ENCODE measurements at places on chromosomes 1 and 21. TPM values are rescaled to one million over a fixed set of nuclear protein-coding genes. Genes with fewer than 3 reads are reported as not detected.
A peak's percentile ranks its signal among the peaks of the same experiment; 100 is the strongest.

- DNase-seq: no peak
Observed at GRCh38 chr1:22418933-22419382, 32.7 kb upstream of the ZBTB40 start.

The SLC16A4 gene
- 51.4 TPM for total RNA-seq

DNA sequence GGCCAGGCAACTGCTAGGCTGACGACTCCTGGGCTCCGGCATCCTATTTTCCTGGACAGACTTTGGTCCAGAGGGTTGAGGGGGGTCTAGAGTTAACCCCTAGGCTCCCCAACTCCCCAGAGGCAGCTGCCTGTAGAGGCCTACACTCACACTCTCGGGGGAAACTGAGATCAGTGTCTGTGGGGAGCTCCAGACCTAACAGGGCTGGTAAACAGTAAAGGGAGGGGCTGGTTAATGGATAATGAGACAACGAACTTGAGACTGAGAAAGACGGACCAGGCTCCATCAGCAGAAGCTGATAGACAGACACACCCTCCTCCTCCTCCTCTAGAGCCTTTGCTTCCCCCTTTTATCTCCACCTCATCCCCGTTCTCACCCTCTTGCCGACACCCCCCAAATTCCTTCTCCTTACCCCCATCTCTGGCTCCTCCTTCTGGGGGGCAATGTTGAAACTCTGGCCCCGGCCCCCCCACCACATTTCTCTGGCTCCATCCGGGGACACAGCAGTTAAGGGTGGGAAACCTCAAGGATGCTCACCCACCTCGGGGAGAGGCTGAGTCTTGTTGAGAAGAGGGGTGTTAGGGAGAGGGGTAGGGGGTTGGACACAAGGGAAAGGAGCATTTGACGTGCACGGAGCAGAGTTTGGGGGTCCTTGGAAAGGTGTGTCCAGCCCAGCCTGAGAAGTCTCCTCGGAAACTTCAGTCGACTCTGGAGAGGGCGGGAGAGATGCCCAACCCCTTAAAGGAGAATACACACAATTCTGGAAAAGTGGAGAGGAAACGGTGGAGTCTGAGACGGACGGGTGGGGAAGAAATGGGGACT is at the start of gene MTMR11:
TSS of gene MTMR11 (minus strand) at position 710 of the 822 bp plus-strand sequence. CDS start at position 478, 232 bp downstream.
- DNase-seq: no peak

GRCh38 chr1:37660664-37661063 is 26.0 kb upstream of the RSPO1 start:
- no peak for DNase-seq

DNA sequence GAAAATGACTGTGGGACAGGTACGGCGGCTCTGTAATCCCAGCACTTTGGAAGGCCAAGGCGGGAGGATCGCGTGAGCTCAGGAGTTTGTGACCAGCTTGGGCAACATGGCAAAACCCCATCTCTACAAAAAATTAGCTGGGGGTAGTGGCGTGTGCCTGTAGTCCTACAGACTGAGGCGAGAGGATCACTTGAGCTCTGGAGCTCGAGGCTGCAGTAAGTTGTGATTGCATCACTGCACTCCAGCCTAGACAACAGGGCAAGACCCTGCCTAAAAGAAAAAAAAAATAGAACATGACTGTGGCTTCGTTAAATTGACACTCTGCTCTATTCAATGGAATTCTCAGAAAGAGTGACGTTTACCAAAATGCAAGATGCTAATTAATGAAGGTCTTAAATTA is 3.9 kb upstream of the DBT start:
- DNase-seq: no peak

GRCh38 chr1:204495777-204496176 is 1.2 kb upstream of the PIK3C2B start:
- DNase-seq: no peak

GRCh38 chr1:60636946-60637345 is 445.4 kb upstream of the NFIA start:
- no peak for DNase-seq

The GRIK1 gene
- total RNA-seq: 0.14 TPM

- DNase-seq: peak; percentile 54
Observed at GRCh38 chr1:192580351-192580962, 4.9 kb downstream of the RGS1 start.

- no peak for DNase-seq
Observed at GRCh38 chr1:244552336-244552735, 91.3 kb downstream of the CATSPERE start.

The SPRR5 gene
- total RNA-seq: not detected

GRCh38 chr1:84255582-84255981 is 45.9 kb upstream of the SAMD13 start:
- no peak for DNase-seq

GRCh38 chr1:25111706-25112105 is 120.6 kb downstream of the SYF2 start:
- DNase-seq: no peak

DNA sequence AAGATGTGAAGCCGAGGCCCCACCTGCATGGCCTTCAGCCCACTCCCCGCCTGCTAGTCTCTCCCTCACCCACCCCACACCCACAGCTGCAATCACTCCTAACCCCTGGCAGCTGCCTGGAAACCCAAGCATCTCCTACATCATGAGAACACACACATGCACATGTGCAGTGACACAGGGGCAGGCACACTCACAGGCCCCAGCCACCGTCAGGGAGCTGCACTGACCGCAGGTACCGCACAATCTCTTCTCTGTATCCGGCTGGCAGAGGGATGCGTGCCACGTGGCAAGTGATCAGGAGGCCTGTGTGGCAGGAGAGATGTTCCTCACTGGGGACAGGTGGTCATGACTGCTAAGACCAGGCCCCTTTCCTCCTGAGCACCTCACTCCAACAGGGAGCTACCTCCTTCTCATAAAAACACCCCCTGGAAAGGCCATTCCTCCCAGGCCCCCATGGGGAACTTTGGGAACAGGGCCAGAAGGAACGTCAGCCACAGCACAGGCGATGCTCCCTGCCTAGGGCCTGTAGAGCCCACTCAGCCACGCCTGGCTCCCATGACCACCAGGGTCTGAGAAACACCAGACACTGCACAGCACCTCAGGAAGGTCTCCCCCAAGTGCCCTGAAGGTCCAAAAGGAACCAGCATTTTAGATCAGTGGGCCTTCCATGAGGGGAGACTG is 6.0 kb downstream of the LSS start:
- DNase-seq: no peak

- DNase-seq: peak; percentile 85
Observed at GRCh38 chr1:180482425-180483275, 19.7 kb downstream of the ACBD6 start.

- DNase-seq: no peak
Observed at GRCh38 chr1:216212826-216213225, 210.4 kb downstream of the USH2A start.

The USH2A gene
- total RNA-seq: not detected

Measured in Karpas-422 (cell line).